ENCODE measurements at places on chromosomes 2 and 18.

DNA sequence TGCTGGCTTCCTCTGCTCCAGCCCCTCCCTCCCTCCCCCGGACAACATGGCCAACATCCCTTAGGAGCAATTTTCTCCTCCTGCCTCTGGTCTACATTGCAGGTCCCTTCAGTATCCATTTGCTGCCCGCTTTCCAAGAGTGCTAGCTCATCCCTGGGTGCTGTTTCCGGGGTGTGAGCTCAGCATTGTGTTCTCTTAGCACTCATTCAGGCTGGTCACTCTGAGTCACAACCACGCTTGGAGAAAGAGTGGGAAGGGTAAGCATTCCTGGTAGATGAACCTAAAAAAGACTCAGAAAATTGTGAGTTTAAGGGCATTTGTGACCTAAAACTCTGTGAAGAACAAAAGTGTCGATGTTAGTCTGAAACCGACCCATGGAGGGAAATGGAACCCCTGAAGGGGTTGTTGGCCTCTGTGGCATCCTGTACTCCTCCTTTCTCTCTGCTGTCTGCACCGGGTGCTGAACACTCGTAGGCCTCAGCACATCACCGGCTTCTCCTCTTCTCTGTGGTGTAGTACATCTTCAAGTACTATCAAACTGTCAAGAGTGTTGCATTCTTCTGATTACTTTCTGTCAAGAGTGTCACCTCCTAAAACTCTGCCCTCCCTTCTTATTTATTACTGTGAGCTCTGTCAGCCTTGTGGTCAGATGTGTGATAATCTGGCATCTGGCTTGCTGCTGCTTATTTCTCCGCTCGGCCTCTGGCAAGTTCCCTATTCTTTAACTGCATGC, 73.0 kb downstream of the CTNNA2 start:
- DNase-seq = no peak

DNA sequence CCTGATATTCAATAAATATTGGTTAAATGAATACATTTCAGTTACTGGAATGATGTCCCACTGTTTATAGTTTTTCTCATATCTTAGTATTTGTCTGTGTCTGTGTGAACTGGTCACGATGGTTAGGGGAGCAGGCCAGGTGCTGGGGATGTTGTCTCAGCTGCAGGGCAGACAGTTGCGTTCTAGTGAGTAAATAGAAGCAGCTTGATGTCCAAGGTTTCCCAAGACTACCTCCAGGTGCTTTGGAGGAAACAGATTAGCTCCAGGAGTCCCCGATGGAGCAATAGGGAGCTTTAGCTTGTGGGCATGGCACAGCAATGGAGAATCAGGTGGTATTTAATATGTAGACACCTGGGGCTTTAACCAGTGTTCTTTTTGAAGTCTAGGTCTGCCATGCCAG, 75.5 kb downstream of the GULP1 start:
- no peak for DNase-seq

DNA sequence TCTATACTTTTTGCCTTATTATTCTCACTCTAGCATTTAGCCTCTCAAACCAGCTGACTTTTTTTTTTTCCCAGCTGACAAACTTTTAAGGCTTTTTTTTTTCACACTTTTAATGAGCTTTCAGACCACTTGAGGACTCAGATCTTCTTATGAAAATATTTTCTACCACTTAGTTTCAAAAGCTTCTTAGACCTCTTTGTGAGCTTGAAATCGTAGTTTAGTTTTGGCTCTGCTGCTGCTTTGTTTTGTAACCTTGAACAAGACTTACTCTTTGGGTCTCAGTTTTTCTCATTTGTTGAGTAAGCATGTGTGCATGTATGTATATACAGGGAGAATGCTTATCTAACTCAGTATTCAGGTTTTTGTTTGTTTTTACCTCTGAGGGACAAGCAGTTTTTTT, 3.5 kb downstream of the NBEAL1 start:
- DNase-seq = no peak

DNA sequence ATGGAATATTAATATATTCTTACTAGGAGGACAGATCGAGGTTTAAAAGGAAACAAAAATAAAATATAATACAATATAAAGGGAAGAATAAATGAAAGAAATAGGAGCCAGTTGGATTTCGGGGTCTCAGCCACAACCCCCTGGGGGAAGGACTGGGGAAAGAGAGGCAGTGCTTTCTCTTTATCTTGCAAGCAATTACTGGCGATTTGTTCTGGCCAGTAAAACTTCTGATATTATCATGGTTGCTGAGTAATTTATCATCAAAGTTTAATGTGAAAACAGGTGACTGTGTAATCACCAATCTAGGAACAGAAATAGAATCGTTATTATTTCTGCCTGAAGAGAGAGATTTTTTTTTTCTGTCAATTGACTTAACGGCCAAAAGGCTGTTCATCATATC, 917.7 kb upstream of the CELF4 start:
- DNase-seq = no peak

DNA sequence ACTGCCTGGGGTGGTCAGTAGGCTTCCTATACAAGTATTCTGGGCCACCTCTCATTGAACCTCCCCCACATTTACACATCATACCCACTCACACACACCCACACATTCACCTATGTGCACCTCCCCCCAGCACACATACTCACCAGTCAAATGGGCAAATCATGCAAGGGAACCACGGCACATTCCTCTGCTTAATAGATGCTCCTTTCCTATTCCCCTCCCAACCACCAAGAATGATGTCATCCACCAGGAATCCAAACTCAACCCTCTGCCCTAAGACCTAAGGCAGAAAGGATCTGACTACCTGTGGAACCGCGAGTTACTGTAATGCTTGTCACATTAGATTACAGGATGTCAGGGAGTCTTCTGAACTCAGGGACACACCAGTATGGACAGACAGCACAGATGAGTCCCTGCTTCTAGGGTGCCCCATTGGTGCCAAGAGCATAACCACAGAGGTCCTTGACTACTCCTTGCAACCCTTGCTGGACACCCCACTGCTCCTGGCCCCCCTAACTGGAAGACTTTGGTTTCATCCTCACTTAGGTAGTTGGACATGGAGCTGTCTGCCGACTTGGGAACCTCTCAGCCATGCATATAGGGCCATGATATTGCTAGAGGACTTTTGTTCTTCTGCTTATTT, 21.5 kb upstream of the CAB39 start:
- DNase-seq = no peak

DNA sequence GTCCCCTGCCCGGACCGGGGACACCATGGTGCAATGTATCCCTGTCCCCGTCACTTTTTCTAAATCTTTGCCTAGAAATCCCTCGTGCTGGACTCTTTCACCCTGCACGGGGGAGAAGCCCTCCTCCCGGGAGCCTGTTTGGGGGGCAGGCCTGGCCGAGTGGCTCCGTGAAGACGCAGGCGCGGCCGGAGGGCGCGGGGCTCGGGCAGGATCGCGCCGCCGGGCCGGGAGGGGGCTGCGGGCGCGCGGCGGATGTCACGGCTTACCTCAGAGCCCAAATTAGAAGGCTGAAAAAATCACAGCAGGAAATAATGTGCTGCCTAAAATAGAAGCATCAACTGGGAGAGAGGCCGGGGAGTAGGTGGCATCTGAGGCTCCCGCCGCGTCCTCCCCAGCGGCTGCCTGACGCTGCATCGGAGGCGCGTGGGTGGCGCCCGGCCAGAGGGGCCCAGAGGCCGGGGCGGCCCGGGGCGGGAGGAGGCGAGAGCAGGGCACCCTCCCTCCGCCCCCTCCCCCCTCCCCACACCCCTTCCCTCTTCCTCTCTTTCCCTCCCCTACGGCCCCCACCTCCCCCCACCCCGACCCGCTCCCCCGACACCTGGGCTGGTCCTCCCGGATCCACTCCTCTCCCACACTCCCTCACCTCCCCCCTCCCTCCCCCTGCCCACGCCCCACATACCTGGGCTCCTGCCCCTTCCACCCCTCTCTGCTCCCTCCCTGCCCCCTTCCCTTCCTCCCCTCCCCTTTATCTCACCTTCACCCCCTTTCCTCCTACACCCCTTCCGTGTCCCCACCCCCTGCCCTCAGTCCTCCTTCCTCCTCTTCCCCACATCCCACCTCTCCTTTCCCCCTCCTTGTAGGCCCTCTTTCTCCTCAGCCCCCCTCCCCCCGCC, 51.9 kb downstream of the SLC4A1AP start:
- no peak for DNase-seq

- peak; percentile 95 for DNase-seq
Measured at GRCh38 chr2:239222706-239223309, 178.0 kb downstream of the HDAC4 start.

GRCh38 chr2:47334356-47335136, 68.4 kb upstream of the MSH2 start:
- no peak for DNase-seq

GRCh38 chr2:16148632-16149348, 208.4 kb downstream of the MYCN start:
- no peak for DNase-seq

- DNase-seq = no peak
Measured at GRCh38 chr2:209636076-209636475, 135.6 kb upstream of the UNC80 start.

- no peak for DNase-seq
Measured at GRCh38 chr18:2237706-2238105, 333.6 kb downstream of the METTL4 start.

DNA sequence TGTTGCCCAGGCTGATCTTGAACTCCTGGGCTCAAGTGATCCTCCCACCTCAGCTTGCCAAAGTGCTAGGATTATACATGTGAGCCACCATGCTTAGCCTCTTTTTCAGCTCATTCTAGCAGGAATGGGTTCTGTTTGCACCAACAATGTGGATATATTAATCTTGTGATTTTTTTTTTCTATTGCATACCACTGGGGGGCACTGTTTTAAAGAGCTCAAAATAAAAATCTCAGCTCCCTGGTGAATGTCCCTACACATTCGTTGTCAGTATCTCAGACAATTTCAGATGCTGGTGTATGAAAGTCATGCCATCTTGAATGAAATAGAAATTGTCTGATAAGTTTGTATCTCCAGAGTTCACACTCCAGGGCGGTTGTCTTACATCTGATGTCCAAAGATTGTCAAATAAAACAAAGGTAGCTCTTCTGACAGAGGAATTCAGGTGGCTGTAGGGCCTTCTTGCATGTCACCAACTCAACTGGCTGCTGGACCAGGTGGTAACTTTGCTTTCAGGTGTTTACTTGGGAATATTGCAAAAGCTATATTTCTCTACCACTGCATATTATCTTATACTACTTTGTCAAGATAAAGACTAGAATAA, 3.1 kb upstream of the MATN3 start:
- no peak for DNase-seq

Data from SIG-M5 (cell line).